GM23248 (cell line): ENCODE measurements at places on chromosomes 7 and 10.

GRCh38 chr10:32629910-32630309 lies 184.0 kb downstream of the CCDC7 start:
- no peak for DNase-seq

- DNase-seq = peak; percentile 61
These were observed 190.2 kb upstream of the HPS1 start for GRCh38 chr10:98636921-98637329.

DNA sequence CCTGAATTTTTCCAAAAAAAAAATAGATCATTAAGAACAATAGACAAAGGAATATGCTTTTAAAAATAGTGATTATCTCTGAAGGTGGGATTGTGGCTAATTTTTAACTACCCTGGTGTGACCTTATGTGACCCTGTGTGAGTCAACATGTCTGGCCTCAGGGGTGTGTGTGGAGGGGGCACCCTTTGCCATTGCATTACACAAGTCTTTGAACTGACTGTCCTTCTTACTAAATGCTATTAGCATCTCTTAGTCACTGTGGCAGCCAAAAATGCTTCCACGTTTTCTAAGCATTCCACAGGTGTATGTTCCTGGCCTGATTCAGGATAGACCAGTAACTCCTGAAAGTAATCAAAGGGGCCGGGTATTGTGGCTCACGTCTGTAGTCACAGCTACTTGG lies 175.4 kb downstream of the MGMT start:
- DNase-seq = peak; percentile 26

DNA sequence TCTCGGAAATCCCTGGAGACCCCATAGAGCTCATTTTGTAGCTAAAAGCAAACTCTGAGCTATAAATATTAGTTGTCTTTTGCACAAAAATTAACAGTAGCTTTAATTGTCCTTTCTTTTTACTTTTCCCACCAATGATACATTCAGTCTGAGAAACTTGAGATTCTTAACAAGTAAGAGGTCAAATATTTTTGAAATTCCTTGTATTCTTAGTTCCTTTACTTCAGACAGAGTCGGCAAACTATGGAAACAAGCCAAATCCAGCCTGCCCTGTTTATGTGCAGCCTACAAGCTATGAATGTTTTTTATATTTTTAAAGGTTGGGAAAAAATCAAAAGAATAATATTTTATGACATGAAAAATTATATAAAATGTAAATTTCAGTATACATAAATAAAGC lies 146.6 kb downstream of the CTNNA3 start:
- DNase-seq = no peak

GRCh38 chr10:111648046-111648445 lies 535.5 kb downstream of the GPAM start:
- peak; percentile 97 for DNase-seq

- no peak for DNase-seq
These were observed 5.1 kb downstream of the ALOX5 start for GRCh38 chr10:45378914-45379726.

DNA sequence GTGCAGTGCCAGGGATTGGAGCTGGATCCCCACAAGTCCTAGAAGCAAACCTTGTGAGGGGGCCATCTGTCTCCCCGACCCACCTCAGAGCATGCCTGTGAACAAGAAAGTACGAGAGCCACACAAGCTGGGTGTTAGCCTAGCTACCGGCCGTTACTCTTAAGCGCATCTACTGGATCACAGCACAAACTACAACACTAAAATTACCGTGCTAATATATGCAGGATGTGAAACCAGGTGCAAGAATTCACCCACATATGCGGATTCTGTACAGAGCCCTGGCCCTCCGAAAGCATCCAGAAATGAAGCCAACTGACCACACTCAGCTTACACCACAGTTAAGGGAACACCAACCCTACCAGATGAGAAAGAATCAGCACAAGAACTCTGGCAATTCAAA lies 16.0 kb upstream of the PRSS1 start:
- no peak for DNase-seq

DNA sequence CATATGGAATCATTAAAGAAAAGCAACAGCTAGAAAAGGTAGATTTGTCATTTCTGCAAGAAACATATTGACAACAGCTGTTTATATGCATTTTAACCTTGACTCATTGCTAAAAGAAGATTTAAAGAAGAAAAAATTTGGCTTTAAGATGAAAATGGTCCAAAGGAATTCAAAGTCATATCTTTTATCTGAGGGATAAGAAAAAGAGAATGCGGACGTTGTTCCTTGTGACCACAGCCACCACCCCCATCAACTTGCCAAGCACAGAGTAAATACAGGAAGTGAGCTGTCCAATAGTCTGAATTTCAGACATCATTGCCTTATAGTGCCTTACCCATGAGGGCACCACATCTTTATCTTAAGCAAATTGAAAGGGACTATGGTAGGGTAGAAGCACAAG lies 7.3 kb upstream of the CRPPA start:
- peak; percentile 72 for DNase-seq

GRCh38 chr7:22872096-22872807 lies 49.6 kb upstream of the TOMM7 start:
- no peak for DNase-seq

DNA sequence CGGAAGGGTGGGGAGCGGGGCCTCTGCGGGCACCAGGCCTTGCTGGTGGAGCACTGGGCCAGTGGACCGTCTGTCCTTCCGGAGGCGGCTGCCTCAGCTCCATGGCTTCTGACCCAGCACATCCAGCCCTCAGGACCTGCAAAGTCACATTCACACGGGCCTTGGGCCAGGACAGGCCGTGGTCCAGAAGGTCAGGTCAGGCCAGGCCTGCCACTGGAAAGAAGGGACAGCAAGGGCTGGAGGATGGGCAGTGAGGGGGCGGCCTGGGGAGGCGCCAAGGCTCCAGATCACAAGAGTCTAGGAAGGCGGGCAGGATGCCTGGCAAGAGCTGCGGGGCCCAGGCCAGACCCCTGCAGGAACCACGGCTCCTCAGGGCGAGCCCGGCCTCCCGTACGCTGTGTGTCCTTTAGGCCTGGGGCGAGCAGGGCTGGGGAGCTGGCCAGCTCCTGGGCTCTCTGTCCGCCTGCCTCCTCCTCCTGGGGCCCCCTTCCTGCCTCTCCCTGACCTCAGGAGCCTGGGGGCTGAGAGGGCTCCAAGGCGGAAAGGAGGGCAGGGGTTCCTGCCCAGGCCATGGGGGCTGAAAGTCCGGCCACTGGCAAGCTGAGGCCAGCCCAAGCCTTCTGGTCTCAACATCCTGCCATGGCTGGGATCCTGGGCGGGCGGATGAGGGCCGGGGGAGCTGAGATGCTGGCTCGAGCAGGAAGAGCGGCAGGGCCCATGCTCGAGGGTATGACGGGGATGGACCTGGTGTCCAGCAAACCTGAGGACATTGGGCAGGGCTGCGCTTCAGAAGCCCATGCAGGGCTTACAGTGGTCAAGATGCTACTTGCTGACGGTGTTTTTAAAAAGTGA lies 225.8 kb downstream of the ELFN1 start:
- no peak for DNase-seq

- peak; percentile 83 for DNase-seq
These were observed 81.8 kb downstream of the PTPRZ1 start for GRCh38 chr7:121954803-121955202.

GRCh38 chr7:66758950-66759628 lies 18.6 kb downstream of the RABGEF1 start:
- no peak for DNase-seq

DNA sequence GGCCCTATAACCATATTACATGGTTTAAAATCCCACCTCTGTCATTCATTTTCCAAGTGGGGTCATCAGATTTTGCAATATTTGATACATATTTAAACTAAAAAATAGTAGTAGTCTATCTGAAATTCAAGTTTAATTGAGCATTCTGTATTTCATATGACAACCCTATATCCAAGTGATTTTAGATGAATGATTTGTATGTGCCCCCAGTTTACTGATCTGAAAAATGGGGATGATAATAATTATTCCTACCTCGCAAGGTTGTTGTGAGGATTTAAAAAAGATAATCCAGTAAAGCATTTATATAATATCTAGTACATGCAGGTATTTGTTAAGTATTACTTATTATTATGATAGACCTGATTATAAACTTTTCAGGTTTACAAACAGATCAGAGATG lies 84.6 kb downstream of the ARHGAP21 start:
- no peak for DNase-seq

DNA sequence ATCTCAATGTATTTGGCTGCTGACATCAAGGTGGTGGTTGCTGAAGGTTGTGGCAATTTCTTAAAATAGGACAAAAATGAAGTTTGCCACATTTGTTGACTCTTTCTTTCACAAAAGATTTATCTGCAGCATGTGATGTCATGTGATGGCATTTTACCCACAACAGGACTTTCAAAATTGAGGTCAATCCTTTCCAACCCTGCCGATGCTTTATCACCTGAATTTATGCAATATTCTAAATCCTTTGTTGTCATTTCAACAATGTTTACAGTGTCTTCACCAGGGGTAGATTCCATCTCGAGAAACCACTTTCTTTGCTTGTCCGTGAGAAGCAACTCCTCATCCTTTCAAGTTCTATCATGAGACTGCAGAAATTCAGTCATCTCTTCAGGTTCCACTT lies 40.6 kb upstream of the SLC16A12 start:
- DNase-seq = no peak

- DNase-seq = peak; percentile 97
These were observed 19.5 kb upstream of the GNA12 start for GRCh38 chr7:2863461-2864066.

- DNase-seq = peak; percentile 63
These were observed 111.7 kb upstream of the MBL2 start for GRCh38 chr10:52883996-52884871.

- DNase-seq = peak; percentile 70
These were observed 117.4 kb downstream of the TES start for GRCh38 chr7:116327752-116328151.

DNA sequence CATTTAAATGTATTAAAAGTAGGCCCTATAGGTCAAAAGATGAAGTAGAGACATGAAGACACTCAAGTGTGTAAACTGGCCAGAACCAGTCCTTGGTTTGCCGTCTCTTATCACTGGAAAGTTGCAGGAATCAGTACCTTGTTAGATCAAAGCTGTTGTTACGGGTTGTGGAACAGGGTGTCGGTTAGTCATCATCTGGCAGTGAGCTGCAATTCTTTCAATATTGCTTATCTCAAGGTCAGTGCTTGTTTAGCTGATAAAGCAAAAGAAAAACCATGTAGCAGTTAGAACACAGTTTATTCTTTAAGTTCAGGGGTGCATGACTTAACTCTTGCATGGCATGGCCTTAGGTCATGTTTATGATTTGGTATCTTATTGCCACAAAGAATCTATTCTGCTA lies 10.0 kb upstream of the SLC13A1 start:
- no peak for DNase-seq

DNA sequence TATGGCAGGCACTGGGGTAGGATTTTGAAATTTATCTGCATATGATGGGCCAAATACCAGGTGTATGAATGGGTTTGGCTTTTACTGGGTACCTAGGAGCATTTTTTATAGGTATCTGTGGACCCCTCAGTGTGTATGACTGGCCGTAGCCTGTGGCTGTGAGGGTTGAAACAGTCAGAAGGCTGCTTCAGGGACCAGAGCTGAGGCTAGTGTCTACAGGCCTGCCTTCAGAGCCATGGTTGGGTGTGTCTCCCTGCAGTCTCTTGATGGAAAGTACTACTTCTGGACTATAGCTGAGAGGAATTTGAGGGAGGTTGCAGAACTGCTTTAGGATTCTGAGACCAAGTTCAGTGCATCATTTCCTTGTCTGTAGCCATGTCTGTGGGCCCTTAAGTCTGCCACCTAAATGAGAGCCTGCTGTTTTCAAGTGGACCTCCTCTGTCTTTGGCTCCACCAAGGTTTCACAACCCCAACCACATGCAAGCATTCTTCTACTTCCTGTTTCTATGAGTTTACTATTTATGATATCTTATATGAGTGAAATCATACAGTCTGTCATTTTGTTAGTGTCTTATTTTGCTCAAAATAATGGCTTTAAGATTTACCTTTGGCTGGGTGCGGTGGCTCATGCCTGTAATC lies 19.9 kb upstream of the ZNF138 start:
- no peak for DNase-seq

- no peak for DNase-seq
These were observed 13.6 kb downstream of the CCSER2 start for GRCh38 chr10:84341983-84342382.

GRCh38 chr7:122269241-122269640 lies 35.3 kb downstream of the FEZF1 start:
- no peak for DNase-seq

GRCh38 chr7:26724795-26725194 lies 139.6 kb downstream of the SKAP2 start:
- DNase-seq = no peak

DNA sequence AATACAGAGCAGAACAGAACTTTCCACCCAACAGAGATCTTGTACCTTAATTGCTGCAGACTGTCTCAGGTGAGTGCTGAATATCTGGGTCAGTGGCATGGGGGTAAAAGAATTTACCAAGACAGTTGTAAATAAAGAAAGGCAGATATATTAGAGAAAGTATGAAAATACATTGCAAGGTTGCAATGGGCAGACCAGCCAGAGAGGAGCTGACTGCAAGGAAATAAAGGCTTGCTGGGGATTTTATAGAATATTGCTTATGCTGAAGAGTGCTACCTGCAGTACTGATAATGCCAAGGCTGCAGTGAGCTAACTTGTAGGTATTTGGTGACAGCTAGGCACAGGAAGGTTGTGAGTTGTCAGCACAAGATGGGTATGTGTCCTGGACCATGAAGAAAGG lies 171.0 kb upstream of the TRIM24 start:
- no peak for DNase-seq

DNA sequence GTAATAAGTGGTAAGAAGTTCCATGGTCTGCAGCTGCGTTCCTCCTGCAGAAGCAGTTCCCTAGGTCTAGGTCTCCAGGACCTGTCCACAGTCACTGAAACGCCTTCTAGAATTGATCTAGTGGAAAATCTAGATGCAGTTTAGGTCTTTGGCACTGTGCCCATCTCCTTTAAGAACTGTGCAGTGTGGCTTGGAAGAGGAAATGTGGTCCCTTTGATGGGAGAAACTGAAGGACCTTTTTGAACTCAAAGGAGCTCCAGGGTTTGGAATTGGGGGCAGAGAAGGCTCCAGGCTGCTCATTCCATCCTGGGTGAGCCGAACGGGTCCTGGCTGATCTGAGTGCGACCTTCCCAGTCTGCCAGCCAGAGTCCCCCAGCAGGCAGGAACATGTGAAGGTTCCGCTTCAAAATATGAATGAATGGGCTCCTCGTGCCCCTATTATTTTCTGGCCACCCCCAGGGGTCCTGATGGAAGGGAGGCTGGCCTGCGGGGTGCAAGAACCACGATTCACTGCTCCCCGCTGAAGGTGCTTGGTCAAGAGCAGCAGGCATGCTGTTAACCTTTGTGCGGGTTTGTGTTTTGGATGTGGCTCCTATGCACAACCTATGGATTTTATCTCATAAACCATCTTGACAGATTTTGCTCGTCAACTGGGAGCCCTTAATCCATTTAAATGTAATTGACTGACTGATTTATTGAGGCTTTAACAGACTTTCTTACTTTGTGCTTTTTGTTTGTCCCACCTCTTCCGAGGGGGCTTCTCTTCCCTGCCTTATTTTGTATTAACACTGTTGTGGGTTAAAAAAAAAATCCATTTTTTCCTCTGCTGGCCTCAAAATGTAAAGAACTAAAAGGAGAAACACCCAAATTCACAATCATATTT lies 36.7 kb downstream of the ZNF467 start:
- DNase-seq = peak; percentile 12
